Inflammatory macrophage (primary cell): ENCODE measurements at places on chromosomes 16 and 17.

GRCh38 chr17:77177002-77177741 is 36.4 kb downstream of the SEC14L1 start:
- DNase-seq: no peak

DNA sequence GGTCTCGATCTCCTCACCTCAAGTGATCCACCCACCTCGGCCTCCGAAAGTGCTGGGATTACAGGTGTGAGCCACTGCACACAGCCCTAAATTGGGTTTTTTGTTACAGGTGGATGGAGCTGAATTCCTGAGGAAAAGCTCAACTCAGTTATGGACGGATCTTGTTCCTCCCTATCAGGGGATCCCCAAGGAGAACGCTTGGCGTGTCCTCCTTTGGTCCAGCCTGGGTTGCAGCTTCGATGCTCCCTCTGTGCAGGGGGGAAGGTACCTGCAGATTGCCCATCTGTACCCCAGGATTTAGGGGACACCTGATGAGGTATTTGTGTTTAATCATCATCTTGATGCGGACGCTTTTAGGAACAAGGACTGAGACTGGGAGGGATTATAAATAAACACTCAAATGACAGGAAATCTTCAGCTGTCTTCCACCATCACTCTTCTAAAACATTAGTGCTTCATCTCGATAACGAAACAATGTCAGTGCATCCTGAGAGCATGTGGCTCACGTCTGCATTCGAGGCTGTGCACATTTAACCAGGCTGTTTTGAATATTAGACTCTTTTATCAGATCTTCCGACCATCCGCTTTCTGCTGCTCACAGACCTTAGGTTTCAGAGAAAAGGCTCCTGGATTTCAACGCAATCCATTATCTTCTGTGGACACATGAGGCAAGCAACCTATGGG is 18.2 kb upstream of the MEIOB start:
- DNase-seq: no peak

DNA sequence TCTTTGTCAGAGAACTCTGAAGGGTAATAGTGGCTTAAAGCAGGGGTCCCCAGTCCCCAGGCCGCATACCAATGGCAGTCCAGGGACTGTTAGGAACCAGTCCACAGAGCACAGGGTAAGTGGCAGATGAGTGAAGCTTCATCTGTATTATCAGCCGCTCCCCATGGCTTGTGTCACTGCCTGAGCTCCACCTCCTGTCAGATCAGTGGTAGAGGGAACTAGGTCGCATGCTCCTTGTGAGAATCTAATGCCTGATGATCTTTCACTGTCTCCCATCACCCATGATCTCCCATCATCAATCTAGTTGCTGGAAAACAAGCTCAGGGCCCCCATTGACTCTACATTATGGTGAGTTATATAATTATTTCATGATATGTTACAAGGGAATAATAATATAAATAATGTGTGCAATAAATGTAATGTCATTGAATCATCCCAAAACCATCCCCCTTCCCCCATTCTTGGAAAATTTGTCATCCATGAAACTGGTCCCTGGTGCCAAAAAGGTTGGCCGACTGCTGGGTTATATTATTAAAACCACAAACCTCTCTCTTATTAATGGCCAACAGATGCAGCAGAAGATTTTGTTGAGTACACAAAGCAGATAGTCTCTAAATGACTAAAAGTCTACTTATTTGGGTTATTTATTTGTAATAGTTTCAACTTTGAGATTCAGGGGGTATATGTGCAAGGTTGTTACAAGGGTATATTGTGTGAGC is 782.7 kb downstream of the CDH11 start:
- no peak for DNase-seq

DNA sequence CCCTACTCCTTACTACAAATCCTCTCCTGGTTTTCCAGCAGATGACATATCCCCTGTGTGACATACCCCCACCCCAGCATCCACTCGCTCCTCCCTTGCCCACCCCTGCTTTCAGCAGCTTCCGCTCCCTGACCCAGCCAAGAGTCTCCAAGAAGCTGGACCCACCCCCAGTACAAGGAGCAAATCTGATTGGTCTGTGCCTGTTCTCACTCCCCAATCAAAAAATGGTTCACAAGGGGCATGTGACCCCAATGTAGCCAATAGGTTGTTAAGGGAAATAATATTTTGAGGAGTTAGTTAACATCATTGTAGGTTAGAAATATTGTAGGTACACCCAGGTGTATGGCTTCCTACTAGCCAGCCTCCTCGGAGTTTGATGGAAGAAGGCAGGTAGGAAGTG is 70.1 kb downstream of the GP2 start:
- DNase-seq: no peak

GRCh38 chr17:1197379-1197778 is 17.6 kb upstream of the ABR start:
- peak; percentile 92 for DNase-seq

DNA sequence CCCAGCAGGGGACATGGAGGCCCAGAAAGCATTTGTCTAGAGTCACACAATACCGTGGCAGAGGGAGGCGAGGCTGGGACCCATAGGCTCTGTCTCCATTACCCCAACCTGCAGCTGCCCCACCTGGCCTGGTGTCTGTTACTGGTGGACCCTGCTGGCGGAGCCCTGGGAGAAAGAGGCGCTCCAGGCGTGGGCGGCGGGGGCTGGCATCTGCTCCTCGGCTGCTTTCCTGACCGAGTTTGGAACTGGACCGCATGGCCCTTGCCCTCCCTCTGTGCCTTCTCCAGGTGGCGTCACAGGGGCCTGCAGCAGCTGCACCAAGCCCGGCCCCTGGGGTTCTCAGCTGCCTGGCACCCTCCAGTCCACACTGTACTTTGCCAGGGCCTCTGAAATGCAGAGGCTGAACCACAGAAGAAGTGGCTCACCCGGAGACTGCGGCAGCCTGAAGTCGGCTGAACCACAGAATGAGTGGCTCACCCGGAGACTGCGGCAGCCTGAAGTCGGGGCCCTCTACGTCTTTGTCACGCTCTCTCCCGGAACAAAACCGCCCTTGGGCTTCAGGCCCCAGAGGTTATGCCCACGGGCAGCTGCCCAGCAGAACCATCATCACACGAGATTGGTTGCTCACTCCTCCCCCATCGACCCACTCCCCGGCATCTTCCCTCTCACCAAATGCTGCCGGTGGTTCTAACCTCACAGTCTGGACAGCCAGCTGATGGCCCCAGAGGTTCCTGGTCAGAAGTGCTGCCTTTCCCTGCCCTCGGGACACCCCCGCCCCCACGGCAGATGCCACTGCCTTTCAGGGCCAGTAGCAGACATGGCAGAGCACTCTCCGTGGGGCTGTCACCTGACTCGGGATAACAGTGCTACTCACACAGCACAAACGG is 20.2 kb downstream of the CBFA2T3 start:
- DNase-seq: peak; percentile 77

DNA sequence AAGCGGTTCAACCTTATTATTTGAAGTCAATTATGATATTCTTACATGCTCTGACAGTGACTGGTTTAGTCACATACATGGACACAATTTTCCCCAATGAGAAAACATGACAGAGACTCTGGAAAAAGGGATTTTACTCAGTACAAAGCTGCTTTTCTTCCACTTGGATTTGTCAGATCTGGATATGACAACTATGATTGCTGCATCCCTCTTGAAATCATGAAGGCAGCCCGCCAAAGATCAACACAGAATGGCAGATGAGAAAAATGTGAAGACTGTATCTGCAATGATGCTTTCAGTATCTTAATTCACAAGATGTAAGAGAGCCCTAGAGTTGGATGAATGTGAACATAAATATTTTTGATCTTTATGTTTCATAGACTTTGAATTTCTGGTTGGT is 439.6 kb downstream of the CDH8 start:
- DNase-seq: no peak

DNA sequence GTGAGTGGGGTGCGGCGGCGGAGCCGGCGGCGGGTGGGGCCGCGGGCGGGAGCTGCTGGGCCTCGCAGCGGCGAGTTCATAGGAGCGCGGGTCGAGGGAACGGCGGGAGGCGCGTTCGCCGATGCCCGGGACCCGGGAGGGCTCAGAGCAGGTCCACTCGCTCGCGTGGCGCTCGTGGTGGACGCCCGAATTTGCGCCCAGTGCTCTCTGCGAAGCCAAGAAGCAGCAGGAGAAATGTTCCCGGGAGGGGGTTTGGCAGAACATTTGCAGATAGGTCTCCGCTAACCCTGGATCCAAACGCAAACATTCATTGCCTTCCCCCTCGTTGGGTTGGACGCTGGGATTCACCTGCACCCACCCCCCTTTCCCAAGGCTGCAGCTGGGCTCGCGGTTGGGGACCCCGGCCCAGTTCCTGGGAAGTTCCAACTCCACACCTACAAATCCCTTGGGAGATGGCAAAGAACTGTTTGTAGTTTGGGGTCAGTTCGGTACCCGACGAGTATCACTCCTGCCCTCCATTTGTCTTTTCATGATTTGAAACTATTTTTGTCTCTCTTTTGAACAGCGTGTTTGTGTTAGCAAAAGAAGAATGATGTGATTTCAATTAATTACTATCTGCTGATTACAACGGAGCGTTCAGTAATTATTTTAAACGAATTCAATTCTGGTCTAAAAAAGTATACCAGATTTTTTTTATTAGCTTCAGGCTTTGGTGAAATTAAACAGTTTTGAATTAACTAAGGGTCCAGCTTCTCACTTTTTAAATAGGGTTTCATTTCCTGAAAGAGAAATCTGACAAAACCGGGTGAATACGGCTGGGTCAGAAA is 2.3 kb downstream of the NTN1 start:
- no peak for DNase-seq

GRCh38 chr17:6257336-6257735 is 177.6 kb downstream of the AIPL1 start:
- no peak for DNase-seq

DNA sequence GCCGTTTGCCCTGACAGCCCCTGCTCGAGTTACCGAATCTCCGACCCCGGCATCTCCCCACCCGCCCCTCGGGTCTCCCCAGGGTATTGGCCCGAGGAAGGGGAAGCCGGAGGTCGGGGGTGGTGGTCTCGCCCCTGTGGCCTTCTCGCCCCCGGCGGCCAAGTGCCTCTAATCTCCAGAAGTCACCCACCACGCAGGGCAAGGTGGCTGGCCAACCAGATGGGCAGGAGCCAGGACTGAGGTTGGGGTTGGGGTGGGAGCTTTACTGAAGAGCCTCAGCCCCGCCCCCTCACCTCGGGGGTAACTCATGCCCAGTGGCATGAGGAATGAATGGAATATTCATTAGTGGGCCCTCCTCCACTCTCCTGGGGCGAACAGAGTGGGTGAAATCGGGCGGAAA is 637 bp downstream of the DHRS11 start:
- DNase-seq: no peak

DNA sequence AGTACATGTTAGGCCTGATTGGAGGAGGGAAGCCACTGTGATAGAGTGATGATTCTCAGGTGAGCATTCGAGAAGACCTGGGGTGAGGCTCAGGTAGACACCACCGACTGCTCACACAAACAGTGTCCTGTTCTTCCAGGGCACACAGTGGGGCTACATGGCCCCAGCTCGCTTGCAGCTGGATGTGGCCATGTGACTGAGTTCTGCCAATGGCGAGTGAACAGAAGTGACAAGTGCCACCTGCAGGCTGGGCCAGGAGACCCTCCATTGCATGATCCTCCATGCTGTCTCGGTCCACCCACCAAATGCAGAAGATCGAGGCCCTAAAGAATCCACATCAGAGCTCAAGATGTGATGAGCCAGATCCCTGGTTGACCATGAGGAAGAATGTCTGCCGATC is 6.2 kb downstream of the CES5A start:
- no peak for DNase-seq

GRCh38 chr17:34741967-34742366 is 162.6 kb downstream of the TMEM132E start:
- no peak for DNase-seq

- no peak for DNase-seq
Measured at GRCh38 chr17:69947027-69947759, 127.8 kb upstream of the KCNJ16 start.

- no peak for DNase-seq
Measured at GRCh38 chr17:9669551-9670008, 24.3 kb downstream of the USP43 start.

DNA sequence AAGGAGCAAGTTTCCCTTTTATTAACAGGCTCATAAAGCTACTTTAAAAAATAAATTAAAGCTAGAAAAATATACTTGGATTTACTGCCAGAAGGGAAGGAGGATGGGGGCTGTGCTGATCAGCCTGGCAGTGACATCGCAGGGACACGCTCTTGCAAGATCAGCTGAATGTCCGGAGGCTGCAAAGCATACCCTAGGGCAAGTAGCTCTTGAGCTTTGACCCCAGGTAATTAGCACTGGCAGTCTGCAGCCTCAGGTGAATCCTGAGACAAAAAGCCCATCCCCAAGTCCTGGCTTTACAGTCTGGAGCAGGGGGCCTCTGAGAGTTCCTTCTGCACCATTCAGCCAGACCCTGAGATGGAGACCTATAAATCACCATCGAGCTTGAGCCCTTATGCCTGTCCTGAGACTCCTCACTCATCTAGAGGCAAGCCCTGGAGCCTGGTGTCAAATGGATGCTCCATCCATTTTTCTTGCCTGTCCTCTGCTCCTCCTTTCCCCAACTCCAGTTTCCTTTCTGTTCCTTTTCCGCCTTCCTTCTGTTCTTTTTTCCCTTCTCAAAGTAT is 131.7 kb downstream of the TMEM114 start:
- DNase-seq: no peak

- DNase-seq: peak; percentile 43
Measured at GRCh38 chr16:90077757-90078578, 837 bp upstream of the PRDM7 start.

GRCh38 chr17:50355701-50356341 is 9.9 kb downstream of the XYLT2 start:
- DNase-seq: no peak

GRCh38 chr16:5323284-5324141 is 225.9 kb upstream of the EEF2KMT start:
- no peak for DNase-seq
